C1 segment of cervical spinal cord (tissue), 14 donors: ENCODE measurements at places on chromosomes 7 and 10.
A peak's percentile ranks its signal among the peaks of the same experiment; 100 is the strongest.

GRCh38 chr7:18590744-18591340 lies 95.3 kb downstream of the HDAC9 start:
- no peak for DNase-seq

GRCh38 chr10:73876971-73877370 lies 2.6 kb upstream of the CAMK2G start:
- no peak for DNase-seq

- DNase-seq: no peak
These were observed 956.5 kb downstream of the KCNMA1 start for GRCh38 chr10:76681153-76681552.

DNA sequence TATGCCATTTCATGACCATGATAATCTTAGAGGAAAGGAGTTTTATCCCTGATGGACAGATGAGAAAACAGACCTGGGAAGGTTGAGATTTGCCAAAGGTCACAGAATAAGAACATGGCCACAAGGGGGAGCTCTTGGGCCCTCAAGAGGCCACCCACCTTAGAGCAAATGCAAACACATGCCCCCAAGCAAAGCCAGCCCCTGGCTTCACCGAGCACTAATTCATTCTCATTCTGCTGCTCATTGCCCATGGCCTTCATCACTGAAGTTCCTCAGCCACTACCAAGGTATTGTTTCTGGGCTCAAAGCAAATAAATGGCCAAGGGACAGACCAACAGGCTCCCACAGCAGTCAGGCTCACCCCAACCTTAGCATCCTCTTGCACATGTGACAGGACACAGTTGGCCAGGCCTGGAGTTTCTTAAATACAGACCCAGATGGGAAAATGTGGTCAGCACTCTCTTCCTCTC lies 44.2 kb downstream of the PDLIM1 start:
- no peak for DNase-seq

GRCh38 chr10:22259280-22259679 lies 41.5 kb upstream of the EBLN1 start:
- no peak for DNase-seq

DNA sequence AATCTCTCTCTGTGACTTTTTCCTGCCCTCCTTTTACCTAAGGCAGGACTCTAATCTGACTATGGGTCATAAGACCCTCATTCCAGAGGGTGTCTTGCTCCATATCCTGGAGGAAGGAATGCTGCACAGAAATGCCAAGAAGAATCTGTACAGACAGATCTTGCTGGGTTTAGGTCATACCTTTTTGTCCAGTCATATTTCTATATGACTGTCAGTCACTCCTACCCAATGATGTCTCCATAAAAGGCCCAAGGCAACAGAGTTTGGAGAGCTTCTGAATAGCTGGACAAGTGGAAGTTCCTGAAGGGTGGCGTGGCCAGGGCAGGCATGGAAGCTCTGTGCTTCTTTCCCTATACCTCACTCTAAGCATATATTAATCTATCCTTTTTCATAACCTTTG lies 47.5 kb downstream of the FEZF1 start:
- DNase-seq: no peak

- no peak for DNase-seq
These were observed 42.0 kb downstream of the PWWP2B start for GRCh38 chr10:132439025-132439388.

- no peak for DNase-seq
These were observed 92.7 kb downstream of the RNLS start for GRCh38 chr10:88490231-88490980.

DNA sequence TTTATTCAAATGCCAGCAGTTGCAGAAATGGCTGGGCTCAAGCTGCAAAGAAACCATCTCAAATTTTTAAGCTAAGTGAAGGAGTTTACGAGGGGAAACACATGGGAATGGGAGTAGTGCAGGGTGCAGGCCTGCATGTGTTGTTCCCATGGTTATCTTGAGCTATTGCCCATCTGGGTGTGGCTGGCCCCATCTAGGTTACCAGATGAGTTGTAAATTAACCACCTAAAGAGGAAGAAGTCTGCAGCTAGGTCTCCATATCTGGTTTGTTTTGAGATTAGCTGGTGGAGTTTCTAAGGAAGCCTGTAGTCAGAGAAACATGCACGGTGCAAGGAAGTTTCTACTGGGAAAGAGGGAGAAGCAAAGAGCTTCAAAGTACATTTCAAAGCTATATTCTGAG lies 23.3 kb upstream of the STEAP2 start:
- no peak for DNase-seq

GRCh38 chr10:76453332-76453731 lies 1021.9 kb downstream of the LRMDA start:
- DNase-seq: no peak

DNA sequence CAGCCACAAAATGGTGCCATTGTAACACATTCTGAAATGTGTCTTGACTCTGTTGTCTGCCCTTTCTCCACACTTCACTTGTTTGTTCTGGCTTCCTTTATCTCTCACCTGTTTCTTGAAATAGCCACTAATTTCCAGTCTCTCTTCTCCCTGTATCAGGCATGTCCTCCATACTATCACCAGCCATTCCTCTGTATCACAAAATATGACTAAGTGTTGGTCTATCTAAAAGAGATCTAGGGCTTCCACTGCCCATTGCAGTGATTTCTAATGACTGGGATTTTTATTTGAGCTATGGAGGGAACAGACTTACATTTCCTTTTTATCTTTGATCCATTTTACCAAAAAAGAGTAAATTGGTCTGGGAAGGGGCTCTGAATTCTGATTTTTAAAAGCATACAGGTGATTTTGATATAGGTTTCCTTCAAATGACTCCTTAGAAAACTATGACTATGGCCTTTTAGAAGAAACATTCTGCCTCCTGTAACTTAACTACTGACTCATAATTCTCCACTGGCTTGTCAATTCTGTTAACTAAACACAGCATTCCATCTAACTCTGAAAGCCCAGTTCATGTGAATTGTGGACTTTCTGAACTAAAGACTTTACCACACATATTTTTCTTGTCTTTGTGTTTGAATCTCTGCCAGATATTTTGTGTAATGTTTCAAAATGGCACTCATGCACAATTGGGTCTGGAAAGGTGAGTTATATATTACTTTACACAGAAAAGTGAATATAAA lies 1121.4 kb downstream of the XPNPEP1 start:
- DNase-seq: no peak

DNA sequence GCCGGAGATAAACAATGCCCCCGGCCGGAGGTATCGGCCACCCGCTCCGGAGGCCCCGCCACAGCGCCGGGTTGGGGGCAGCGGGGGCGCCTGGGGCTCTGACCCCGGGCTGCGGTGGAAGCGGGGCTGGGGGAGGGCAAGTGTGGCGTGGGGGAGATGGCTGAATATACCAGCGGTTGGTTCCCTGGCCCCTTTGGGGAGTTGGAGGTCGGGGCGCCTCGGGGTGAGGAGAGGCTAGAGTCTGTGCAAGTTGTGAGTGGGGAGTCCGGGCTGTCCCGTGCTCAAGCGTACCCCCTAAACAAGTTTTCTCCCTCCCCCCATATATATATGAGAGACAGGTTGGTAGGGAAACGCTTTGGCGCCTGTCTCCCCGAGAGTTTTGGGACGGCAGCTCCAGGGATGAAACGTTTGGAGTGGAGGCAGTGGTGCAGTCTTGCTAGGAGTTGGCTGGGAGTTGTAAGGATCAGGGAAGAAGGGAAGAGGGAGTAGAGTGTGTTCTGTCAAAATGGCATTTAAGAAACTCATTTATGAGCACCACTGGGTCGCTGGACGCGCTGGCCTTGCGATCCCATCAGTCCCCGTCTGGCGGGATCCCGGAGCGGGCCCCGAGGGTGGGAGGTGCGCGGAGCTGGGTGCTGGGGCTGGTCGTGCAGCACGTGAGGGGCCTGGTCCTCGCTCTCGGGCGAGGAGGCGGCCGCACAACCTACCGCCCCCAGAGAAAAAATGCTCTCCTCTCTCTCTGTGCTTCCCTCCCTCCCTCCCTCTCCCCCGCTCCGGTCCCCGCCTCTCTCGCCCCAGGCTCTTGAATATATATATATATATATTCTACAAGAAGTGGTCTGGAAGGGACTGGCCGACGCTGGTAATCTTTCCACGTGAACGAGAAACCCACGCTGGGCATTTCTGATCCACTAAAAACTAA lies 1.1 kb downstream of the TET1 start:
- peak; percentile 19 for DNase-seq

- no peak for DNase-seq
These were observed 29.8 kb downstream of the DIP2C start for GRCh38 chr10:659688-660141.

DNA sequence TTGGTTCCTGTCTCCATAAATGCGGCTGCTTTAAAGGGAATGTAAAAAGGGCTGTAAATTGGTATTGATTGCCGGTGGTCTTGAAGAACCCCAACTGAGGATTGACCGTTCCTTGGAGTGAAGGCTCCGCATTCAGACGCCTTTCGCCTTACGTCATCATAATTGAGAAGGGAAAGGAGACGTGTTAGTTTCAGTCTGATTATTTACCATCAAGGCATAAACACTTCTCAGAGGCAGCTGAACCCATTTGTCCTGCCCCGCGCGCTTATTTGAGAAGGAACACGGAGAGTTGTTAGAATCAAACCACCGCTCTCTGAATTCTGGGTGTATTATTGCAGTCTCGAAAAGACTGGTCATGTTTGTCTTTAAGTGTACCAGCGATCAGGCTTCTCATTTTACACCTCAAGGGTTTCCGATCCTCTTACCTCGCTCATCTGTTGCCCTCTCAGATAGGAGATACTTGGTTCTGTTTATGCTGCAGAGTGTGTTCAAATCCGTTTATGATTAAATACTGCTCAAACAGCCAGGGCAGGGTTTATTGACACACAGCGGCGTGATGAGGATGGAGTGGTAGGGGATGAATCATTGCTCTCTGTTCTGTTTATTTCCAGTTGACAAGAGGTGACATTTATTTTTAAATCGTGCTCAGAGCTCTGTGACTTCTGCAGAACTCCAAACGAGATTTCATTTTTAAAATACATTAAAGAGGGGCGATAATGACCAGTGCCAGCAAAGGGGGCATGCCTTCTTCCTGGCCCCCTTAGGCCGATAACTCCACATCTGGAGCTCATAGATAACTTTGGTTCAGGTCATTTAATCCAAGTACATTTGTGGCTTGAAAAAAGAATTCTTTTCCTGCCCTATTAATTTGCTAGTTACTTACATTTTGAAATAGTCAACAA lies 30.4 kb downstream of the FOXK1 start:
- no peak for DNase-seq

DNA sequence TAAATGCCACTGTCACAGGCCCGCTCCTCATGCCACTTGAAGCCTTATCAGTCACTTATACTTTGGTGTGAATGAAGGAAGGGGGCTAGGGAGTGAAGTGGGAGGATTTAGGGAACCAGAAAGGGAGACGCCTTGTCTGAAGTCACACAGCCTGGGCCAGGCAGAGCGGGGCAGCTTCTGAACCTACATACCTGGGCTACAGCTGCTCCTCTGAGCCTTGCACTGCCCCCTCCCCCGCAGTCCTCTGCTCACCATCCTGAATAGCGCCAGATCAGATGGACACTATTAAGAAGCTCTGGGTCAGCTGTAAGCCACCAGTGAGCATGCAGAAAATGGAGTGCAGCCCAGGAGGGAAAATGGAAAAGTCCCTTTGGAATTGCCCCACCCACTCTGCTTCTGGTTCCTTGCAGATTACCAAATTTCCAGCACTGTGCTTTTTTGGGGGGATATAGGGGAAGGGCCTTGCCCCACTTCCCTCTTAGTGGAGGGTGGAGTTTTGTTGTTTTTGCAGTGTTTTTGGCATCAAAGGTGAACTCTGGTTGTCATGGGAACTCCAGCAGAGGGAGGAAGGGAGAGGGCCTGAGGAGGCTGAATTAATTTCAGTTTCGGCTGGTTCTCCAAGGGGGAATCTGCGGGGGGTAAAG lies 35.0 kb upstream of the ADCYAP1R1 start:
- no peak for DNase-seq

DNA sequence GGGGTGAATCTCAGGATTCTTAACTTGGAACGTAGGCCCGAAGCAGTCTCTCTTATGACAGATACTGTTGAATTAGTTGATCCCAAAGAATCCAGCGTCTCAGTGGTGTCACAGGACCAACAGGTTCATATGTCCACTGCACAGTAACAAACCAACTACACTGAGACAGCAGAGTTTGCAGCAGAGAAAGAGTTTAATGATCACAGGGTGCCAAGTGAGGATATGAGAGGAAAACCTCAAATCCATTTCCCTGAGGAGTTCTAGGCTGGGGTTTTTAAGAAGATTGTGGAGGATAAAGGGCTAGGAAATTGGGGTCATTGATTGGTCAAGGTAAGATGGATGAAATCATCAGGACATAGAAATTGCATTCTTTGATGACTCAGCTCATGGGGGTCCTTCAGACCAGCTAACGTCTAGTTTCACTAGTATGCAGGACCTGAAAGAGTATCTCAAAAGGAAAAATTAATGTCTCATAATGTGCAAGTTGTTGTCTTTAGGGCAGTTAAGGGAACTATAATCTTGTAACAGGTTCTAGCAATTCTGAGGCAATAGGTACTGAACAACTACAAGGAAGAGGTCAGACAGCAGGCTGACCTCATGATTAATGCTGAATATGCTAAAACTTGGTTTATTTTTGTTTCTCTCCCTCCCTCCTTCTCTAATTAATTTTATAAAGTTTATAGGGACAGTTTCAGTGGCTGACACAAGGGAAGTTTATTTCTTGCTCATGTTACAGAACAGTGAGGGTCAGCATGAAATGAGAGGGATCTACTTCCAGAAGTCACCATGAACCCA lies 310.9 kb upstream of the NEBL start:
- no peak for DNase-seq

- DNase-seq: no peak
These were observed 24.1 kb downstream of the PDLIM1 start for GRCh38 chr10:95266674-95267095.

GRCh38 chr7:129864042-129864441 lies 88.7 kb downstream of the UBE2H start:
- no peak for DNase-seq

- no peak for DNase-seq
These were observed 101.5 kb downstream of the ORC5 start for GRCh38 chr7:104106108-104106905.

- DNase-seq: no peak
These were observed 162.3 kb upstream of the CSTF2T start for GRCh38 chr10:51861731-51862130.

DNA sequence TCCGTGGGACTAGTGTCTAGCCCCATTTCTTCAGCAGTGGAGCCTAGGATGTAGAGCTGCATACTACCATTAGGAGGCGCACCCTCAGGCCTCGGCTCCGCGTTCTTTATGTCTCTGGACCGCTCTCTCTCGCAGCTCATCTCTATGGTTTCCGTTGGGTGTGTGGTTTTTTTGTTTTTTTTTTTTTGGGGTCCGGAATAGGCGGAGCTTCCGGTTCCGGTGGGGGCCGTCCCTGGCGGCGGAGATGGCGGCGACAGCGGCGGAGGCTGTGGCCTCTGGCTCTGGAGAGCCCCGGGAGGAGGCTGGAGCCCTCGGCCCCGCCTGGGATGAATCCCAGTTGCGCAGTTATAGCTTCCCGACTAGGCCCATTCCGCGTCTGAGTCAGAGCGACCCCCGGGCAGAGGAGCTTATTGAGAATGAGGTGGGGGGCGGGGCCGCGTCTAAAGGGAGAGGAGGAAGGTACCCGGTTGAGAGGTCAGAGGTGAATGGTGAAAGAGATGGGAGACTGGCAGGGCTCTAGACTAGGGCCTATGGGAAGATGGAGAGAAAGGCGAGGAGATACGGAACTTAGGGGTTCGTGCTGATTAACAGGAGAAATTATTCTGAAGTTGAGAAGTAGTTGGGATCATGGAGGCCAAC lies at the start of gene HIF1AN:
Gene HIF1AN (plus strand): TSS at position 229 of the 639 bp plus-strand sequence. CDS start 16 bp downstream, at position 245.
- peak; percentile 84 for DNase-seq

GRCh38 chr7:90972906-90973550 lies 291.2 kb upstream of the FZD1 start:
- no peak for DNase-seq
